RCC 7860 (cell line): ENCODE measurements at places on chromosomes 11 and 22.

- DNase-seq: no peak
Measured at GRCh38 chr11:27100534-27100933, 59.9 kb downstream of the BBOX1 start.

DNA sequence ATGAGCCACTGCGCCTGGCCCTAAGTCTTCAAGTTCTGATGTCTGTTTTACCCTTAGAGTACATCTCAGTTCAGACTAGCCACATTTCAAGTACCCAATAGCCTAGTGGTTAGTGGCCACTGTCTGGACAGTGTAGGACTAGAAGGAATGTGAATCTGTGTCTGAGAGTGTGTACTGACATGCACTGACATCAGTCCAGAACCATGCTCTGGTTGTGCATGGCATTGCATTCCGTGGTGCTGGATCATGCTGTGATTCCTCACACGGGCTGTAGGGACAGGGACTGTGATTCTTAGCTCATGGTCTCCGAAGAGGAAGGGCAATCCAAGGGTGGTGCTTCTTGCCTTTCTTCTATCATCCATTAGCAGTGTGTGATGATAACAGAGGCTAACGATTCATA, 41.1 kb downstream of the AMOTL1 start:
- no peak for DNase-seq

- no peak for DNase-seq
Measured at GRCh38 chr11:111974446-111974845, 37.3 kb downstream of the DIXDC1 start.

DNA sequence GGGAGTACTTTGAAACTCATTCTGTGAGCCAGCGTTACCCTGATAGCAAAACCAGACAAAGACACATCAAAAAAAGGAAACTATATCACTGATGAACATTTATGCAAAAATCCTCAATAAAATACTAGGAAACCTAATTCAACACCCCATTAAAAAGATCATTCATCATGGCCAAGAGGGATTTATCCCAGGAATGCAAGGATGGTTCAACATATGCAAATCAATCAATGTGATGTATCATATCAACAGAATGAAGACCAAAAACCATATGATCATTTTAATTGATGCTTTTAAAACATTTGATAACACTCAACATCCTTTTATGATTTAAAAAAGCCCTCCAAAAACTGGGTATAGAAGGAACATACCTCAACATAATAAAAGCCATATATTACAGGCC, 19.8 kb downstream of the RRP8 start:
- no peak for DNase-seq

DNA sequence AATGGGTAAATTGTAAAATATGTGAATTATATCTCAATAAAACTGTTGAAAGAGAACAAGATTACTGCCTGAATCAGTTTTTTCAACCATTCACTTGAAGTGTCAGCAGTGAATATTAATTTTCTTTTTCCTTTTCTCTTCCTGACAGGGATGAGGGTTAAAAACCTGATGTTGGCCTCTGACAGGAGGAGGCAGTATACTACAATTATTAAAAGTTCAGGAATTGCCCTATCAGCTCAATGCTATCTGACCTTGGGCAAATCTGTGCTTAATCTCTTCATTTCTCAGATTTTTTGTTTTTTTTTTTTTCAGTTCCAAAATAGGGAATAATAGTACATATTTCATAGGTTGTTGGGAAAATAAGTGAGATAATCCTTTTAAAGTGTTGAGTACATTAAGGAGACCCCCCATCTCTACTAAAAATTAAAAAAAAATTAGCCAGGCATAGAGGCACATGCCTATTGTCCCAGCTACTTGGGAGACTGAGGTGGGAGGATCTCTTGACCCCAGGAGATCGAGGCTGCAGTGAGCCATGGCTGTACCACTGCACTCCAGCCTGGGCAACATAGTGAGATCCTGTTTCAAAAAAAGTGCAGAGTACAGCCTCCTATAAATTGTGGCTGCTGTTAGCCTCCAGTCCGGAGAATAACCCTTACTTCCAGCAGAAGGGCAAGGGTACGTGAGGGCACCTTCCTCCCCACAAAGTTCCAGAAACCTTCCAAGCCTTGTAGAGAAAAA, 48.8 kb downstream of the TRIM44 start:
- DNase-seq: no peak

DNA sequence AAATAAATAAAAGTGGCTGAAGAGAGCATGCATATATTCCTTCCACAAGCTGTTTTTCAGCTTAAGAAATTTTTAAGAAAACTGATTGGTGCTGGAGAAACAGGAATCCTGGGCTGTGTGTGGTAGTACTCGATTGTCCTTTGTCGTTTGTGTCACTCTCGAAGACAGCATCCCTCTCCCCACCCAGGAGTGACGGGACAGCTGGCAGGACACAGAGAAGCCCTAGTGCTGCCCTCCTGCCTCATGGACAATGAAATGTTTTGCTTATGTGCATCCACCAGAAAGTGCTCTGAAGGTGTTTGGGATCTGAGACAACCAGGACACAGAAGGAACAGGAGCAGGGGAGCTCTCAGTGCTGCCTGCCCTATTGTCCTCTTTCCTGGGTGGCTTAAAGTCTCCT, 12.8 kb downstream of the PLAAT4 start:
- no peak for DNase-seq

GRCh38 chr11:9739123-9739900, 75.4 kb downstream of the SWAP70 start:
- DNase-seq: no peak

- no peak for DNase-seq
Measured at GRCh38 chr11:113365895-113366294, 21.7 kb upstream of the ANKK1 start.

DNA sequence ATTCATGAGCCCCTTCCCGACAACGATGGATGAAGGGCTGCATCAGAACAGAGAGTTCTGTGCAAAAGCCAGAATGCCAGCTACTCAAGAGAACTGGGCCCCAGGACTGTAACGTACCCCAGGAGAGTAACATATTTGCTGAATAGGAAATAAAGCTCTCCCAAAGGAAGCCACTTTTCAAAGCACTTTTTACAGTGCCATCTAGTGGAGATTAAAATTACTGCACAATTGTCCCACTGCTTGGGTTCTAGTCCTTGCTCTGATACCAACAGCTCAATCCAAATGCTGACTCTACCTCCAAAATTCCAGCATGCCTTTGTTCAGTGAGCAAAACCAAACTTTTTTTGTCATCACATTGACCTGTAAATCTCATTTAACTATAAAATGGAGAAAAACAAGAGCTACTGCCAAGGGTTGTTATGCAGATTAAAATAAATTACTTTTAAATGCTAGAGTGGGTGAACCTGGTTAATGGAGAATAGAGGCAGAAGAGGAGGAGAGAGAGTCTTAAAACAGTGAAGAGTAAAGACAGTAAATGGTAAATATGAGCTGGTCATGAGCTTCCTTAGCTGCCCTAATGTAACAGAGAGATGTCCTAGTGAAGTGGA, 87.6 kb upstream of the FSHB start:
- peak; percentile 5 for DNase-seq

DNA sequence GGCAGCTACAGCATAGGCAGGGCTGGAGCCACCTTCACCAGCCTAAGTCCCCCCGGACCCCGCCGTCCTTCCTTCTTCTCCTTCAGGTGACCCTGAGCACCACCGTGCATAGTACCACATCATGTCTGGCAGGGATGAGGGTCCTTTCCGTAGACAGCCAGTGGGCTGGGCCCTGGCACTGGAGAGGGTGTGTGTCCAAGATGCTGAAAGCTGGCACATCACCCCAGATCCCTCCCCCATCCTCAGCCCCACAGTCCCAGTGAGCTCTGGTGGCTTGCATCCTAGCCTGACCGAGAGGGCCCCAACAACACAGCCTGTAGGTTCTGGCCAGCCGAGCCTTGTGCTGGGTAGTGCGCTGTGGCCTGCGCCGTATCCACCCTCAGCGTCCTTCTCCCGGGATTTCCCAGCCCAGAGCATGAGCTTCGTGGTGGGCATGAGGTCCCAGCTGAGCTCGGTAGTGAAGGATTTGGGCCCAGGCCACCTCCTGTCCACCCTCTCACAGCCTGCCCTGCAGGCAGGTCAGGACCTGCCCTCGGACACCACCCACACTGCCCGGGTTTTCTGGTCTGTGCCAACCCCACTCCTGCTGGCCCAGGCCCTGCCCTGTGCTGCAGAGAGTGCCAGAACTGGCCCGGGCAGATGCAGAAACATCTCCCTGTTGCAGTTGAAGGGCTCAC, 1124.3 kb downstream of the BRD1 start:
- no peak for DNase-seq

DNA sequence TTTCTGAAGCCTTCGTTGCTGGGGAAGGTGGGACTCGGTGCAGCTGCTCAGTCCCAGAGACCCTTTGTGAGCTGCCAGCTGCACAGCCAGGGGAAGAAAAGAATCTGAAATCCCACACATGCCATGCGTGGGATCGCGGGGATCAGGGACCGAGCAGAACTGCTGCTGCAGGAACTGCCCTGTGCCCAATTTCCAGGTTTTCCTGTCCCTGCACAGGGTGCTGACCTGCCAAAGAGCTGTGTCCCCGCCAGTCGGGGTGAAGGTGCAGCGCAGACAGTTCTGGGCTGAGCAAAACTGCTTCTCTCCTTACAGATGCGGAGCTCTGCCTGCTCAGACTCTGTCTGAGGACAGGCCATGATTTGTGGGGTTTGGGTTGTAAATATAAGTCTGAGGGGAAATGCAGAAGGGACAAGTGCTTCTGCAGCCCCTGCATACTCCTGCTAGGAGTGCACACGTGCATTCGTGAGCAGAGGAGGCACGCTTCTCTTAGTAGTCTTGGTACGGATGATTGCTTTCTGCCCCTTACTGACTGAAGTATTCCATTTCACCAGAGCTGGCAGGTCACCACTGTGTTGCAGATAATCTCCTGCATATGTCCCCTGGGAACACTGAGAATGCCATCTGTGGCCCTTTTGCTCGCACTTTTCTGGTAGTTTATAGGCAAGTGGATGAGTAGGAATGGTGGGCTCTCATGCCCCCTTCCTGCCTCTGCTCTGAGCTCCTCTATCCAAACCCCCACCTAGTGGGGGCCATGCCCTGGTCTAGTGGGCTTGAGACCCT, 141.4 kb downstream of the PARVA start:
- no peak for DNase-seq
